NCI-H524 treated with DMSO at 0.1 percent for 48 hours (cell line): ENCODE measurements at places on chromosomes 6 and 20.

DNA sequence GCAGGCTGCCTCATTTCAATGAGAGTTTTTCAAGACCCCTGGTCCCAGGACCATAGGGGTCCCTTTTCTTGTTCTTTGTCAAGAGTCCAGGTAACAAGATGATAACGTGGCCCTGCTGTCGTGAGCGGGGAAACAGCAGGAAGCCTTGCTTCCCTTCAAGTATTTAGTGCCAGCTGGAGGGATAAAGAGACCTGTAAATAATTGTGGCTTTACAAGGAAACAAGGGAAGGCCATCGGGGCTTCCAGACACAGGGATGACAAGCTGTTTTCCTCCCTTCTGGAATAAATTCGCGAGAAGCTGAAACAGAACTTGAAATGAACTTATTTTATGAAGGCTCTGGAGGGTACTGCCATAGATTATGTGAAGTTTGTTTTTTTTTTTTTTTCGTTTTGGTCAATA is 163.2 kb downstream of the SYNDIG1 start:
- peak; percentile 62 for DNase-seq

DNA sequence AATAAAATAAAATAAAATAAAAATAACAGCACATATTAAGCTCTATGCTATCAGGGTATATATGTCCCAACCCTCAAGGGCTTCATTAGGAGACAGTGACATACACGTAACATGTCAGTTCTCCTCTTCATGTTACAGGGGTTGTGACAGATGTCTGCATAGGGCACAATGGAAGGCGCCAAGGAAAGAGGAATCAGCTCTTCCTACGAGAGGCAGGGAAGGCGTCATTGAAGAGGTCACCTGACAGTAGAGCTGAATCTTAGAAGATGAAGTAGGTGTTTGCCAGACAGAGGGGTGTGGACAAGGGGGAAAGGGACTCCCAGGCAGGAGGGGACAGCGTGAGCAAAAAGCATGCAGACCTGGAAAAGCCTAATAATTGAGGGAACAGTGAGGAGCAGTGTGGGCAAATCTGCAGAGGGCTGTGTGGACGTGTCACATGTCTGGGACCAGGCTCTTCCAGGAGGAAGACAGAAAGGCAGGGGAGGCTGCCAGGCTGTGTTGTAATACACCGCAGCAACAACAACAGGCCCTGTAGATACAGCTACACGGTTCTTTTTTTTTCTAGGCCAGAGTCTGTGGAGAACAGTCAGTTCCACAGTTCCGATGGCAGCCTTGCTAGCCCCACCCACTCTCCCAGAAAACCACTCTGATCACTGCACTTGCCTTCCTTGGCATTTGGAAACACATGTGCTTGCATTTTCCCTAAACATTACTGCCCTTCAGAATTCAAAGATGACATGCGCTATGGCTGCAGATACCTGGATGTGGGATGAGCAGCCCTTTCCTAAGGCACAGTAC is 2.5 kb upstream of the FKBP5 start:
- DNase-seq: no peak

- peak; percentile 20 for DNase-seq
Observed at GRCh38 chr6:125678601-125679000, 70.8 kb upstream of the HEY2 start.

DNA sequence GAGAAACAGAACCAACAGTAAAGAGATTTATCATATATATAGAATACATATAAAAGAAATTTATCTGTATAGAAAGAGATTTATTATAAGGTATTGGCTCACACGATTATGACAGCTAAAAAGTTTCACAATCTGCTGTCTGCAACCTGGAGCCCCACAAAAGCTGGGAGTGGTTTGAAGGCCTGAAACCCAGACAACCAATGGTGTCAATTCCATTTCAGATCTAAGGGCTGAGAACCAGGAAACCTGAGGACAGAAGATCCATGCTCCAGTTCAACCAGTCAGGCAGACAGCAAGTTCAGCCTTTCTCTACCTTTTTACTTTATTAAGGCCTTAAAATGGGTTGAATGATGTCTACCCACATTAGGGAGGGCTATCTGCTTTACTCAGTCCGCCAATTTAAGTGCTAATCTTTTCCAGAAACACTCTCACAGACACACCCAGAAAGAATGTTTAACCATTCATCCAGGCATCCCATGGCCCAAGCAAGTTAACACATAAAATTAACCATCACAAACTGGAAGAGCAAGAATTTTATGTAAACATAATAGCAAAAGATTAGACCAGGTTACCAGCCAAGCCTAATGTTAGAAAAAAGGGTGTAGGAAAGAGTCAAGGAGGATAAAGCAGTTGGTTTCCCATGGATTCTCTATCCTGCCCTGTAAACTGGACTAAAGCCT is 170.9 kb downstream of the FUT9 start:
- no peak for DNase-seq

DNA sequence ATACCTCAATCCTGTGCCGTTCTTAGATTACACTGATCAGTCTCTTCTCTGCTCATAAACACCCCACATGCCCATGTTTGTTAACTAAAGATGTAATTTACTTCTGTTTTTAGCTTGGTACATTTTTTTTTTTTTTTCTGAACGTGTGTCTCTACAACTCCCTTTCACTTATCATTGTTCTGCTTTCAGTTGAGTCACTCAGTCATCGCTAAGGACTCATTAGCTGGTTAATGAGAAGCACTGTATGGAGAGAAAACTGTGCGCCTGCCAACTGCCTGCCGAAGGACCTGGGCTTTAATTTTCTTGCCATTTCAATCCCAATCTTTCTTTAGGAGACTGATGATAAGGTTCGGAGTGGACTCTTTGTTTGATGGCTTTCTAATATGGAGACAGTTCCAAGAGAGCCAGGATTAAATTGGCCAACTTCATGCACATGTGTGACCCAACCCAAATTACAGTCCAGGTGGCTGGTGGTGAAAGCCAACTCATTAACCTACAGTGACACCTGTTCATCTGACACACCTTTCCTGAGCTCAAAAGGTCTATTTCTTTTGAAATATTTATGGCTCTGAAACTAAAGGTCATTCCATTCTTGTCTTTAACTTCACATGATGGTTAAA is 334.1 kb downstream of the BCKDHB start:
- DNase-seq: no peak

DNA sequence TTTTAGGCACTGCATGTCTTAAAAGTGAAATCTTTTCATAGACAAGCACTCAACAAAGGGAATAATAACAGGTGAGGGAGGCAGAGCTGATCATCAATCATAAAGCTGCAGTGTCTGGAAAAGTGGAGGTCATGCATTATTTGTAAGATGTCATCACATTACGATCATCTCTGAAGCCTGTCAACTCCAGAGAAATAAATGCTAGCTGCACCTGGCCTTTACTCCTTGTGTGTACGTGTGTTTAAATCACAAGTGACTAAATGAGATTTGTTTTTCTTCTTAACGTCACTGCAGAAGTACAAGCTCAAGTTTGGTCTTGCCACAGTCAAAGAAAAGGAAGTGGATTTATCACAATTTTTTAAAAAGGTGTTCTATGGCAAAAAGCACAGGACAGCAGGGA is 275.5 kb upstream of the SGK1 start:
- no peak for DNase-seq

- DNase-seq: no peak
Observed at GRCh38 chr20:57395111-57395966, 4.1 kb downstream of the RBM38 start.

DNA sequence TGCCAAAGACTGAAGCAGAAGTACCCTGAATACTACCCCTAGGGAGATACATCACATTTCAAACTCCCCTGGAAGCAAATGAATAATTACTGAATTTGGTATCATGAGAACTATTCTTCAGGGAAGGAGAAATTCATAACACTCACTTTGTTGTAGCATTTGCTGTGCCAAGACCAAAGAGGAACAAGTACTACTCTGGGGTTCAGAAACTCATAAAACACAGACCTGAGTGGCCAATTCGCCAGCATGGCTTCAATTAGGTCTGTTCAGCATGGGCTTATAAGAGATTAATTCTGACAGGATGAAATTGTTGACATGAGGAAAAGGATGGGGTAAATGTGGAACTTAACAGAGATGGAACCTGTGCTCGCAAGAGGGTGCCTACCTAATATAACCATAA is 6.5 kb downstream of the ELOVL5 start:
- DNase-seq: no peak

GRCh38 chr6:28105245-28105639 is 19.2 kb upstream of the ZSCAN16 start:
- peak; percentile 1 for DNase-seq

DNA sequence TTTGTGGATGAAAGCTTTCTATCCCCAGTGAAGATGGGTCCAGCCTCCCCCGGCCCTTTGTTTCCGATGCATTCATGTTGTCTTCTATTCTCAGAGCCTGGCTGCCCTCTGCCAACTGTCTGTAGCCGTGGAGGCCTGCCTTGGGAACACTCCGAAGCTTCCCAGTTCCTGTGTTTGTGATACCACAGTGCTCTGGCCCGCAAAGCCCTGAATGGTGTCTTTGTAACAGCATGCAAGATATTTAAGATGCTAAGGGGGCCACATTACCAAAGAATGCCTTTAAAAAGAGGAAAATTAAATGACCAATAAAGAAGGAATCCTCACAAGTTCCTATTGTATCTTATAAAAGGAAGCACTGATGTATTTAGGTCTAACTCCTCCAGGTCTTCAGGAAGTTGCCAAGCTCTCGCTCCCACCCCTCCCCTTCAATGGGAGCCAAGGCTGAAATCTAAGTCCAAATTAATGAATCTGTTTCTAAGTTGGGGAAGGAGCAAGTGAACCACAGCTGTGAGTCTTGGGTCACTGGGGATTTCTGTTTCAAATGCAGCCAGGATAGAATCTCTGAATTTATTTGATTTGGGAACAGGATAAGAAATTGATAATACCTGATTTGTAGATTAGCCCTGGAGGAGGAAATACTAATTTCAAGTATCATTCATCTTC is 596.1 kb downstream of the QKI start:
- no peak for DNase-seq

DNA sequence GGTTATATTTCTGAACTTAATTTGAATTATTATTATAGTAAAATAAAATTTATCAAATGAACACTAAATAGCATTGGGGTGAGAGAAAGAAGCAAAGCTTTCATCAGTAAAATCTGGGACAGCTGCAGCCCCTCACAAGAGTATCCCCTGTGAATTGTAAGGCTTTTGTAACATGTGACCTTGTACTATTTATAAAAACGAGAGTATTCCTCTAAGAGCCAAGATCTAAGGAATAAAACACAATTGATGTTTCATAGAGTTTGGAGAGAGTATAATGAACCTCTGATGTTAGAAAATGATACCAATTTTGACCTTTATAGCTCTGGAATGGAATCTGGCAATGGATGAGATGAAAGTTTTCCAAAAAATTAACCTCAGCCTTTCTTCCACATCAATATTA is 617.2 kb upstream of the ID4 start:
- DNase-seq: no peak

DNA sequence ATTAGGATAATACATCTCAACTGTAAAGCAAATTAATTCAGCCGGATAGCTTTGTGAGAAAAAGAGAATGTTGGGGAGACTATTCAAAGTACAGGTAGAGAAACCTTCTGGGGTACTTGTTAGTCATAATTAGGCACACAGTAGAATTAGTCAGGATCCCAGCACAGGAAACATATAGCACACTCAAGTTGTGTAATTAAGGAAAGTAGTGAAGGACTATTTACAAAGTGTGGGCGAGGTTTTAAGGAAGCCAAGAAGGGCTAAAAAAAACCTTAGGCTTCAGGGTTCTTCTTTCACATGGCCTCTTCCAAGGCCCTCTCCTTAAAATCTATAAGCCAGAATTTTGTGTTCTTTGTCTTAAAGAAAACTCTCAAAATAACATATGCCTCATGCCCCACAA is 126.7 kb downstream of the RTN4IP1 start:
- no peak for DNase-seq

DNA sequence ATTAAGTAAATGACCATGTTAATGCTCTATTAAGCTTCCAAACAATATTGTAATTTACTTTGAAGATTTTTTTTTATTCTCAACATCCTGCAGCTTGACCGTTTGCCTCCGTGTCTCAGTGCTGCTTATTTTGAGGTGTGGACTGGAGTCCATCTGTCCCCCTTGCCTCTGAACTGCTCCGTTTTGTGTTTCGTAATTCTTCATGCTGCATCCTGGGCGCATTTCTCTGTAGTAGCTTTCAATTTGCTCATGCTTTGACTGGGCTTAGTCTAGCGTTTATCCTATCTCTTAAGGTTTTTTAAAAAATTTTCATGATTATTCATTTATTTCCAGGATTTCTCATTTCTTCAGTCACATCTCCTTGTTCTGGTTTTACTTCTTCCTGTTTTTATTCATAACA is 37.8 kb downstream of the PTPN1 start:
- no peak for DNase-seq

GRCh38 chr6:35489995-35490791 is 6.7 kb downstream of the TEAD3 start:
- DNase-seq: peak; percentile 31

- DNase-seq: no peak
Observed at GRCh38 chr20:54535746-54536145, 60.4 kb downstream of the DOK5 start.

- DNase-seq: no peak
Observed at GRCh38 chr6:31580807-31581433, 1.3 kb downstream of the LTB start.

DNA sequence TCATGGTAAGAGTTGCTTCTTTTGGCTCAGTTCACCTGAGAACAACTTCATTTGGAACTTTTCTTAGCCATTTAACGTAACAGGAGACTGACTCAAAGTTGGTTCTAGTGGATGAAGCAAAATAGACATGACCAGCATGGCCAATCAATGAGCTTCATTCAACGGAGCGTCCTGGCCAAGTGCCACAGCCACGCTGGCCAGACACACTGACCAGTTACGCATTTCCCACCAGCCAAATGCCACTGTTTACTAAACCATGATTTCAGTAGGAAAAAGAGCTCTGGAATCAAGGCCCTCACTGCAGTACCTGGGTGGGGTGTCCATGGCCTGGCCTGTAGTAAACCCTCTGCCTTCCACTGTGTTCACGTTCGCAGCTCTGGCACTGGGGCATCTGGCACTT is 80.4 kb downstream of the POPDC3 start:
- no peak for DNase-seq

DNA sequence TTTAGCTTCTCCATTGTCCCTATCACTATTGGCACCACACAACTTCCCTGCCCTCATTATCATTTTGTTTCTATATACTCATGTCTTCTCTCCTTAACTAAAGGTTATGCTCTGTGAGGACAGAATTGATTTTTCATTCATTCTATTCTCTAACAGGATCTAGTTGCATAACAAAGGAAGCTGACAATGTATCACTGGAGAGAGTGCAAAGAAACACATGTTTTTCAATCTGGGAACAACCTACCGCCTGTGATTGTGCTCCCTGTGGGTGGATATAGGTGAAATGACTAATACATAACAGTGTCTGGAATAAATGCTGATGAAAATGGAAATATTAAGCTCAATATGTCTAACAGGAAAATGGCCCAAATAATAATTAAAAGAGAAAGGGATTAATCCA is 56.6 kb downstream of the COL12A1 start:
- no peak for DNase-seq

- no peak for DNase-seq
Observed at GRCh38 chr20:50353289-50353961, 156.8 kb upstream of the PTPN1 start.
